Kidney epithelial cell (primary cell): ENCODE measurements at places on chromosomes 5 and 9.

GRCh38 chr9:102362470-102363132 lies 624.2 kb upstream of the GRIN3A start:
- DNase-seq = no peak

GRCh38 chr9:95025213-95026147 lies 292.0 kb downstream of the FANCC start:
- DNase-seq = peak; percentile 83

- peak; percentile 55 for DNase-seq
These were observed 116.6 kb upstream of the SLC44A1 start for GRCh38 chr9:105127863-105128220.

- no peak for DNase-seq
These were observed 1.3 kb downstream of the MACIR start for GRCh38 chr5:103259705-103260355.

DNA sequence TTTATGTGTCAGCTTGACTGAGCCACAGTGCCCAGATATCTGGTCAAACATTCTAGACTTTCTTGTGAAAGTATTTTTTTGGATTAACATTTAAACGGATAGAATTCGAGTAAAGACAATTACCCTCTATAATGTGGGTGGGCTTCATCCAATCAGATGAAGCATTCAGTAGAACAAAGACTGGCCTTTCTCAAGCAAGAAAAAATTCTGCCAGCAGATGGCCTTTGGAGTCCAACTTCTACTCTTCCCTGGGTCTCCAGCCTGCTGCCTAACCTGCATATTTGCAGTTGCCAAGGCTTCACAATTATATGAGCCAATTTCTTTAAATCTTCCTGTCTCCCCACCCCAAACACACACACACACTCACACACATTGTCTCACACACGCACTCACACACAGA lies 86.4 kb downstream of the MED10 start:
- no peak for DNase-seq

GRCh38 chr9:26940779-26941178 lies 6.3 kb downstream of the PLAA start:
- DNase-seq = no peak

DNA sequence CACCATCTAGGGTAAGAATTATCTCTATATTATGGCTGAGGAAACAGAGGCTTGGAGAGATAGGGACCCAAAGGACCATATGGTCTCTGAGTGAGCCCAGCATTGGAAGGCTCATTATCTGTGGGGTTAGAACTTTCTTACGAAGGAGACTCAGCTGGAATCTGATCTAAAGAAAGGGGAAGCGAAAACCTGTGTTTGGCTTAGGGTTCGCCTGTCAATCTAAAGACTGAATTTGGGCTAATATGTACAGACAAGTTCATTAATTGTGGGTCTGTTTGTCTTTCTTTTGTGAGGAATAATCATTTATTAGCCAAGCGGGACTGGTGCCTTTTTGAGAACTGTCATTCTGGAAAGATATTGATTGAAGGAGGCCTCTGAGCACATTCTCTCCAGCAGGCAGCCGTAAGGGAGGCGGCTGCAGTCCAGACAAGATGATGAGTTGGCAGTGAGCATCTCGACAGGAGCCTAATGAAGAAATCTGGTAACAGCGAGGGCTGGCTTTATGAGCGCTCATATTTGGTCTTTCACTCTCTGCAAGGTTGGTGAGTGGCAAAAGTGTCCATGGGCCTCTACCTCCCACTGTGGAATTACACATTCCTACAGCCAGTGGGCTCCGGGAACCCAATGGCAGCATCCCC lies 104.2 kb upstream of the GPR151 start:
- DNase-seq = no peak

DNA sequence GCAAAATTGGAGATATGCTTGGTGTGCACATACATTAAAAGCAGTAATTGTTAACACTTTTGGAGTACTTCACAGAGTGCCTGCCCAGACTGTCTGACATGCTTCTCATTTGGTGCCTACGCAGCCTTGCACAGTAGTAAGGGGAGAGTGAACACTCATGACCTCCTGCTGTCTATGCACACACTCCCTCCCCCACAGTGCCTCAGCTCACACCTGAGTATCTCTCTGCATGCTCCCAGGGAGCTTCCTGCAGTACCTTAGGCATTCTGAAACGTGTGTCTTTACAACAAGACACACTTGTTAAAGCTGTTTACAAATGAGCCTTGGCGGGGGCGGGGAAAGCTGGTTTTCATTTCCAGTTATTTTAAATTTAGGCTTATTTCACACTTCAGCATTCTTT lies 18.0 kb downstream of the MAP3K1 start:
- no peak for DNase-seq

- no peak for DNase-seq
These were observed 5.9 kb downstream of the CDKN2A start for GRCh38 chr9:21988056-21988990.

DNA sequence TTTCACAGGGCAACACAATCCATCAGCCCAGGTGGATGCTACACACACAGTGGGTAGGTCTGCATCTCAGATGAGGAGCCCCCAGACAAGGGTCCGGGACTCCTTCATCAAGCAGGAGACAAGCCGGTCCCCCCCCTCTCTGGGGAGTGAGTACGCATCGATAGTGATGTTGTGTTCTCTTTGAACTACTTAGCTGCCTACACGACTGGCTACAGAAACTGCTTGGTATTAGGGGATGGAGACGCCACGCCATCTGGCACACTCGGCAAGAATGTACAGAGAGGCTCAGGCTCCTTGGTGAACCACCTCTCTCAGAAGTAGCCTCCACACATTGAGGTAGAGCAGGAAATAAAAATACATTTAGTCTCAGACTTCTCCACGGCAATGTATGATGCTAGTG lies 179.8 kb downstream of the CNTNAP3 start:
- no peak for DNase-seq

DNA sequence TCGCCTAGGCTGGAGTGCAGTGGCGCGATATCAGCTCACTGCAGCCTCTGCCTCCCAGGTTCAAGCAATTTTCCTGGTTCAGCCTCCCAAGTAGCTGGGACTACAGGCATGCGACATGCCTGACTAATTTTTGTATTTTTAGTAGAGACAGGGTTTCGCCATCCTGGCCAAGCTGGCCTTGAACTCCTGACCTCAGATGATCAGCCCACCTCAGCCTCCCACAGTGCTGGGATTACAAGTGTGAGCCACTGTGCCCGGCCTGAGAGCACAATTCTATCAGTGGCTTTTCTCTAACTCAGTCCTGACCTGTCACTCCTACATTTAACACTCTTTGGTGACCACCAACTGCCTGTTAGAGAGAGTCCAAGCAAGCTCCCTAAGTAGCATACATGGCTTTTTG lies 82.7 kb upstream of the SPOCK1 start:
- no peak for DNase-seq

DNA sequence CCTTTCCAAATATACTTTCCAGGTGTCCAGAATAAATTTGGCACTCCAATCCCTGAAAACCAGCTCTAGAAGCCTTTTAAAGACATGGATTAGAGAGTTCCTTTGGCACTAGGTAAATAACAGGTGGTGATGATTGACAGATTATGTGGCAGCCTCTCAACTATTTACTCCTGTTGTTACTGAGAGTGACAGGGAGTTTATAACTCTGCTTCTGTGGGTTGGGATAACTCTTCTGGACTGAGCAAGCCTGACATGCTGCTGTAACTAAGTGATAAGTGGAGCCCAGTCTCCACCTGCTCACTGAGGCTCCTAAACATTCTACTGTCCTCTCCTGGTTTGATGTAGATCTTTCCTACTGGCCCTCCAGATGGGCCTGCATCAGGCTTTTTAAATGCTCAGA lies 693.2 kb upstream of the FTMT start:
- DNase-seq = no peak

DNA sequence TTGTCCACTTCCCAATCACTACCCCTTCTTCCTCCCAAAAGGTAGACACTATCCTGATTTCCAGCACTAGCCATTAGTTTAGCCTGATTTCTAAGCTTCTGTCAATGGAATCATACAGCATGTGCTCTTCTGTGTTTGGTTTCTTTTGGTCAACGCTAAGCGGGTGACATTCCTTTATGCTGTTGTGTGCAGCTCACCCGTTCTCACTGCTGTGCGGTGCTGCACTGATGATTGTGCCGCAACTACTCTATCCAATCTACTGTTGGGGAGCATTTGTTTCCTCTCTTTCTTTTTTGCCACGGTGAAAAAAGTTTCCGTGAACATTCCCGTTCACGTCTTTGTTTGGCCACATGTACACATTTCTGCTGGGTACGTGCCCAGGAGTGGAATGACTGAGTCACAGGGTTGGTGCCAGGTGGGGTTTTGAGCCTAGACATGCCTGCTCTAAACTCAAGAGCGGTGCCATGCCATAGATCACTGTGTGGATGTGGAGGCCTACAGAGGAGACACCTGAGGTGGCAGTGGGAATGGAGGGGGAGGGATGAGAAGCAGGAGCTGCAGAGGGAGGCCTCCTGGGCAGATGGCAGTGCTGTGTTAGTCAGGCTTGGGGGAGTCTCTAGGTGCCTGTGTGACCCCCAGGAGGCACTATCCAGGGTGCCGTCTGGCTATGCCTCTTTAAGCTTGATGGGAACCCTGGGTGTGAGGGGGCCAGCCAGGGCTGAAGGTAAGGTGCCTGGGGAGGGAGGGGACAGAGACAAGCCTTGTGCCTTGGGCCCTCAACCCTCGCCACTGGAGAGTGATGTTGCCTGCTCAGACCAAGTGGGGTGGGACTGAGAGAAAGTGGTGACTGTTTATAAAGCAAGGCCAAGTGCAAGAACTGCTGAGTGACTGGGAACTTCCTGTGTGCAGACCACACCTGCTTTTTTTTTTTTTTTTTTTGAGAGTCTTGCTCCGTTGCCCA lies 11.4 kb upstream of the ANKRD33B start:
- DNase-seq = no peak

- no peak for DNase-seq
These were observed 479.5 kb downstream of the SPATA31A7 start for GRCh38 chr9:61669352-61669751.

DNA sequence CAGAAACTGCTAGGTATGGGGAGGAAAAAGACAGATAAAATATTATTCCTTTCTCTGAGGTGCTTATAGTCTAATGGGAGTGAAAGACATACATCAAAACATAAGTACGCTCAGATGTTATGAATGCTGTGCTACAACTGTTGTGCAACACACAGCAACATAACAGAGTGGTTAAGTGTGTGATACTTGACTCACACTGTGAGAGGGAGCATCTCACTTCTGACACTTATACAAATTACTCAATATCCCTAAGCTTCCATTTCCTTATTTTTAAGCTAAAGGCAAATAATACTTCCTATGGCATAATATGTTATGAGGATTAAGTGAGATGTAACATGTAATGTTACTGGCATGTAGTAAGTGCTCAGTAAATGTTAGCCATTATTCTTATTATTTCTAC lies 110.6 kb upstream of the FER start:
- no peak for DNase-seq

DNA sequence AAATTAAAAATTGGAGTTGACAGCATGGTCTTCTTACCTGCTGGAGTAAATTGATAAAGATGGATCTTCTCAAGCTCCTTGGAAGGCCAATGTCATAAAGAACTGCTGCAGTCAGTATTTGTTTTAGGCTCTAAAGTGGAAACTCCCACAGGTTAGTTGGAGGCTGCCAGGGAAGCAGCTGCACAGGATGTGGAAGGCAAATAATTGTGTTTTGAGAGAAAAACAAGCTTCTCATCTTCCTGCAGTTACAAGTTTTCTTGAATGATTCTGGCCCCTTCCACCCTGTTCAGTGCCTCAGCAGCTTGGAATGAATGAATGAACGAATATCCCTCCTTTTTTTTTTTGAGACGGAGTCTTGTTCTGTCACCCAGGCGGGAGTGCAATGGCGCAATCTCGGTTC lies 13.9 kb downstream of the MROH2B start:
- DNase-seq = no peak

GRCh38 chr9:89864731-89865130 lies 259.9 kb downstream of the GADD45G start:
- DNase-seq = no peak

DNA sequence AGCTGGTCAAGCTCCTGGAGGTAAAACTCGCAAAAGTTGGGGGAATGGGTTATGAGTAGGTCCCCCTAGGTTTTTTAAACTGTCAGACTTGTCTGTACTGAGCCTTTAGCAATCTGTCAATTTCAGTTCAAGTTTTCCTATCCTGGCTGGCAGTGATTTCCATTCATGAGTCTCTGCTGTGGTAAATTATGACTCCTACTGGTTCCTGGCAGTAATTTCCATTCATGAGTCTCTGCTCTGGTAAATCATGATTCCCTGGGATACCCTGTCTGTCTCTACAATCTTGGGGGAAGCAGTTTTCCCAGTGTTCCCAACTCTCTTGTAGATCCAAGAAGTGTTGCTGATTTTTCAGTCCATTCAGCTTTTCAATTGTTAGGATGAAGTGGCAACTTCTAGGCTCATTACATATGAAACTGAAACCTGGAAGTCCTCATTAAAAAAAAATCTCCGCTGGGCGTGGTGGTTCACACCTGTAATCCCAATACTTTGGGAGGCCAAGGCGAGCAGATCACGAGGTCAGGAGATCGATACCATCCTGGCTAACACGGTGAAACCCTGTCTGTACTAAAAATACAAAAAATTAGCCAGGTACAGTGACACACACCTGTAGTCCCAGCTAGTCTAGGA lies 91.3 kb upstream of the GPBP1 start:
- DNase-seq = peak; percentile 14

DNA sequence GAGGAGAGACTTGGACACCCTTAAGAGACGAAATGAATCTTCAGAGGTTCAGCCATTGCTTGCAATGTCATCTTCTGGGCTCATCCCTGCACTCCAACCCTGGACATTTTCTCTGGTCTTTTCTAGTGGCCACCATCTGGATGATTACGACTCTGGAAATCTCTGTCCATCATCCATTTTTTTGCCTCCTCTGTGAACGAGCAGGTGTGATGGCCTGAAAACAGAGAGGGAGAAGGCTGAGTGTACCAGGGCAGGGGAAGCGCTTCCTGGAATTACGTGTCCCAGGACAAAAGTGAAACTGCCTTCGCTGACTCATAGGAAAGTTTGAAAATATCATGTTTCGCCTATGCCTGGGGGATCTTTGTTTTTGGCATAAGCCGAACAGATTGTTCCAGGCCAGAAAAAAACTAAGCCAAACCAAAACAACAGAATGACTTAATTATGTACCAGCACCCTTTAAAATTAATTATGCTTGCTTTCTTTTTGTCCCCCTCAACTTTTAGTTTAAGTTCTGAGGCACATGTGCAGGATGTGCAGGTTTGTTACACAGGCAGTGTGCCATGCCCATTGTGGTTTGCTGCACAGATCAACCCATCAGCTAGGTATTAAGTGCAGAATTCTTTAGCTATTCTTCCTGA lies 31.9 kb downstream of the ANKRD33B start:
- DNase-seq = peak; percentile 75

- no peak for DNase-seq
These were observed 7.1 kb upstream of the AGPAT2 start for GRCh38 chr9:136694163-136694871.

GRCh38 chr5:169300468-169301385 lies at the start of gene SLIT3:
TSS of gene SLIT3 (minus strand) at chr5:169301139. CDS start at chr5:169300709, 430 bp downstream.
- DNase-seq = peak; percentile 29

DNA sequence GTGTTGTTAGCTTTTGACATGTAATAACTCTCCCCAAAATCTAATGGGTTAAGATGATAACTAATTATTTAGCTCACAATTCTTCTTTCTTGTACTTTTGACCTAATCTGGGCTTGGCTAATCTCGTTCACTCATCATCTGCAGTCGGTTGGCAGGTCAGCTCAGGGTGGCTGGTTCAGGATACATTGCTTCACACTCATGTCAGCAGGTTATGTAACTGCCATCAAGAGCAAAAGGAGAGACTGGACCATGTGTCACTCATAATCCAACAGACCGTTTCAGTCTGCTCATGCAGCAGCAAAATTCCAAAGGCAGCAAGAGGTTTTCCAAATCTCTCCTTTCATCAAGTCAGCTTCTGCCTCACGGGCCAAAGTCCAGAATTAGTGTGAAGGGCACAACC lies 998.4 kb upstream of the CTNND2 start:
- DNase-seq = no peak

GRCh38 chr5:172984244-172984953 lies 828 bp downstream of the ATP6V0E1 start:
- peak; percentile 56 for DNase-seq
